ENCODE measurements at places on chromosomes 12 and 14.

DNA sequence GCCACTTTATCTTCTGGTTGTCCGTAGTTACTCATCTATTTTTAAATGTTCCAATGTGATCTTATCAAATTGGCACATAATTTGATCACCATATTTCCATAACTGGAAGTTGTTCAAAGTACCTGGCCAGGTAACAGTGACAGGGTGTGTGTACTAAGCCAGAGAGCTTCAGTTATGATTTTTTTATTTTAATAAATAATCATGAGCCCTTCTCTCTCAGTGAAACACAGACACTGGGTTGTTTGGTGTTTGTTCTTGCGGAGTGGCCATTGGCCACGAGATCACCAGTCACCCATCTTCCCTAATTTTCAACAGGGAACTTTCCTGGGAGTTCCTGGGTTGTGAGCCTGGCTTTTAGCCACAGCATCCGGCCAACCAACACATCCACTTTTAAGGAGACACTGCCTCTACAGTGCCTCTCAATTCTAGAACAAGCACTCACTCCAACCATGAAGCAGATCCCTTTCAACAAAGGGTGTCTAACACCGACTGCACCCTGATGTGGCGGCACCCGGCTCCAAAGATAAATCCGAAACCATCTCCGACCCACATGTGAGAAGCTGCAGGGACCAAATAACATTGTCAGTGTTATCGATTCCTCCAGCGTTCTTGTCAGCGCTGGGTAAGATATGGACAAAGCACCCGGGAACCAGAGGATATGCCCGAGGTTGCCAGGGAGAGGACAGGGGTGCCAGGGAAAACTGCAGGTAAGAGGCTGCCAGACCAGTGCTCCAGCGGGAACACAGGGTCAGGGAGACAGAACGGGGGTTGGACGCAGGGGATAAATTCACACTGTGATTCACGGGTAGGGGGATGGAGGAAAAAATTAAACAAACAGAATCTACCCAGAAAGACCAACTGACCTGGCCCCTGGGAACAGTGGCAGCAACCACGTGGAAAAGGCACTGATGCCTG lies 49.9 kb downstream of the FOXN3 start:
- no peak for DNase-seq

DNA sequence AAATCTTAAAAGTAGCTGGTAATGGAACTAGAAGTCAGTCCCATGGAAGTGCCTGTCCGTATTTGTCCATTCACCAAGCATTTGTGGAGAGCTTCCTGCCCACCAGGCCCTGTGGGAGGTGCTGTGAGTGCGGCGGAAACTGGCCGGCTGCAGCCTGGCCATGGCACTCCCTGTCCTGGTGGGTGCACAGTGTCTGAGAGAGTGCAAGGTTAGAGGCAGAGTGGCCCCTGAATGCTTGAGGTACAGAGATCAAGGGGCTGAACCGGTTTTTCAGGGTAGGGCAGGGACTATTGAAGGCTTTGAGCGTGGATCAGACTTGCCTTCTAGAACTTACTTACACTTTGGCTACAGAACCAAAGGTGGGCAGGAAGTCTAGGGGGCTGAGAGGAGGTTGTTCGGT lies 92.9 kb downstream of the ESR2 start:
- DNase-seq = no peak

DNA sequence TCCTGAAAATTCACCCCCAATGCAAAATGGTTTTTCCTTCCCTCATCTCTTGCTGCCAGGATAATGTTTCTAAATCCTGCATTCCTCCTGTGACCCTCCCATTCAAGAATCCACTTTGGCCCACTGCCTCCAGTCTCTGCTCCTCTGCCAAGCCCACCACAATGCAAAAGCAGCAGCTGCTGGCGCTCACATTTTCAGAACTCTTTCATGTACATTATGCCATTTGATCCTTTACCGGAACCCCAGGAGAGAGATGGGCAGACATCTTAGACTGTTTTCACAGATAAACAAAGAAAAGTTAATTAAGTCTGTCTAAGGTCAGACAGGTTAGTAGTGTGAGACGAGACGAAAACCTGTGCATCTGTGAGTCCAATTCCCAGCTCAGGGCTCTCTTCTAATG lies 12.9 kb downstream of the LRIG3 start:
- DNase-seq = peak; percentile 39

DNA sequence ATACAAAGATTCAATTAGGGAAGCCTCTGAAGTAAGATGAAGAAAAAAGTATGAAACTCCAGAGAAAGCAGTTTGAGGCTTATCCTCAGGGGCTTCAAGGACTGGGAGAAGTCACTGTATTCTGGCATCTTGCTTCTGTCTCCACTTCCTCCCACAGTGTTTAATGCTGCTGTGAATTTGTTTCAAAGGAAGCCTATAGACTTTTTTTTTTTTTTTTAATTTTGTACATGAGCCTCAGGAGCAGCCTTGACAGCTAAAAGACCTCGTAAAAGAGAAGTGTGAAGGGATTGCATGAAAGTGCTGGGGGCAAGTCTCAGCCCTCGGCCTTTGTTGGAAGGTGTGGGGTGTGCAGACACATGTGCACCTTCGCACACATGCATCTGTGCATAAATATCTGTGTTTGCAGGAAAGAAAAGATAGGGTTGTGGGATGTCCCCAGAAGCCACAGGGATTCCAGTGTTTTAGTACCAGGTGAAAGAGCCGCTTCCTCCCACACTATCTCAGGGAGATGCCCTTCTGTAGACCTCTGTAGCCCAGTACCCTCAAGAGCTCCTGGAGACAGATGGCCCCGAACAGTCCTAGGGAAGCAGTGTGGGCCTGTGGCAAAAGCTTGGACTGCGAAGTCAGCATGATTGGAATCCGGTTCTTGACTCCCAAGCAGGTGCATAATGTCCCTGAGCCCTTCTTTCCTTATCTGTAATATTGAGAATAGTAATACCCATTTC lies 193.5 kb upstream of the BCL2L14 start:
- no peak for DNase-seq

DNA sequence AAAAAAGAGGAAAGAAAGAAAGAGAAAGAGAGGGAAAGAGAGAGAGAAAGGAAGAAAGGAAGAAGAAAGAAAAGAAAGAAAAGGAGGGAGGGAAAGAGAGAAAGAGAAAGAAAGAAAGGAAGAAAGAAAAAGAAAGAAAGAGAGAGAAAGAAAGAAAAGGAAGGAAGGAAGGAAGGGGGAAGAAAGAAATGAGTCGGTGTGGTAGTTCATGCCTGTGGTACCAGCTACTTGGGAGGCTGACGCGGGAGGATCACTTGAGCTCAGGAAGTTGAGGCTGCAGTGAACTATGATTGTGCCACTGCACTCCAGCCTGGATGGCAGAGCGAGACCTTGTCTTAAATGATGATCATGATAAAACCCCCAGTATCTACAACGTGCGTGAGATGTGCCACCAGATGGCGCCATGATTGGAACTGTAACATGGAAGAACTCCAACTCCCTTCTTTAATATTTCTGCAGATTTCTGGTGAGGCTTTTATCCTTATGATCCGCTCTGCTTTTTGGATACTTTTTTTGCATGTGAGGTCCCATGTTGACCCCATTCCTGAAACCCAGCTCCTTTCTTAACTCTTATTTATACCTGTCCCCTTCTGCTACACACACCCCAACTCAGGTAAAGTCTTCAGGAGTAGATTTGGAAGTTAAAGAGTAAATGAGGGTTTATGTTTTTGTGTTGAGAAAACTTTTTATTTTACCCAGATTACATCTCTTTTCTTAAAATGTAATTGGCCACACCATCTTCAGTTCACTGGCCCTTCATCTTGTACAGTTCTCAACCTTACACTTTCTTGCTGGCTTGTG lies 25.6 kb downstream of the RNASE10 start:
- peak; percentile 61 for DNase-seq

DNA sequence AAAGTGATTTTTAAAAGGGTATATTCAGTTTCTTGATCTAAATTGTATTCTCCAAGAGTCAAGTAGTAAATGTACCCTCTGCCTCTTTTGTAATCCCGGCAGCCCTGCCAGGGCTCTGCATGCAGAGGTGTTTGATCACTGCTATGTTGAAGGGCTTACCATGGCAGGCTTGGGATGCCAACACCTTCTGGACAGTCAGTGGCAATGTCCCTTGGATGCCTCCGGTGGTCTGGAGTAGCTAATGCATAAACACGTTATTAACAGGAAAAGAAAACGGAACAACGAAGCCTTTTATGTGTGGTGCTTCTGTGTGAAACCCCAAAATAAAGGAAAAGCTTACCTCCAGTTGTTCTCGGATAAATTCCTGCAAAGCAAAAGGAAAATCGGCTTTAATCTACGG lies 19.9 kb downstream of the EIF2B2 start:
- DNase-seq = peak; percentile 9

DNA sequence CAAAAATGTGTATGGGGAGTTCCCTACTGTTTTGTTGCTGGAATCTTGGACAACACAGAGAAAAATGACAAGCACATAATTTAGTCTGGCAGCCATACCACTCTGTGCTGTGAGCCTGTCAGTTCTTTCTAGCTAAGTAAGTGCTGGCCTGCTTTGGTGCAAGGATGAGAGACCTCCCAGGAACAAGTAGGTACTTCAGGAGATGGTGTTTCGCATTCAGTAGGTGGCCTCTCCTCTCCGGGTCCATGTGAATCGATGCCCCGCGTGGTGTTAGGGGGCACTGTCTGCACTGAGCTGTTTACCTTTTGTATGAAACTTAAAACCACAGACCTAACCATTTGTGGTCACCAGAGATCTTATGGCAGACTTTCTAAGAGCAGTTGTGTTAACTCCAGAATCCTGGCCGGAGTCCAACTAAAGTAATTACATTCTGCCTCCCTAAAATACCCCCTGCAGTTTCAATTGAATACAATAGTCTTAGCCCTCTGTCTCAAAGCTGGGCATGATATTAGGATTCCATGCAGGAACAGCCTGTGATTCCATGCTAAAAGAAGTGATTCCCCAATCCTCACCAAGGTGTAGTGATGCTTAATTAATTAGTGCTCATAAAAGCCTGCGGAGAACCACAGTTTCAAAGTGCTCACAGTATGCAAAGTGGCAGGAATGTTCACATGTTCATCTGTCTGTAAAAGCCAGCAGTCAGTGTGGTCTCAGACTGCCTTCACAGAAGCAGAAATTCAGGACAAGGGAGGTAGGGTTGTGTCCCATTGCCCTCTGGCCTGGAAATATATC lies 64.2 kb downstream of the LLPH start:
- peak; percentile 90 for DNase-seq

DNA sequence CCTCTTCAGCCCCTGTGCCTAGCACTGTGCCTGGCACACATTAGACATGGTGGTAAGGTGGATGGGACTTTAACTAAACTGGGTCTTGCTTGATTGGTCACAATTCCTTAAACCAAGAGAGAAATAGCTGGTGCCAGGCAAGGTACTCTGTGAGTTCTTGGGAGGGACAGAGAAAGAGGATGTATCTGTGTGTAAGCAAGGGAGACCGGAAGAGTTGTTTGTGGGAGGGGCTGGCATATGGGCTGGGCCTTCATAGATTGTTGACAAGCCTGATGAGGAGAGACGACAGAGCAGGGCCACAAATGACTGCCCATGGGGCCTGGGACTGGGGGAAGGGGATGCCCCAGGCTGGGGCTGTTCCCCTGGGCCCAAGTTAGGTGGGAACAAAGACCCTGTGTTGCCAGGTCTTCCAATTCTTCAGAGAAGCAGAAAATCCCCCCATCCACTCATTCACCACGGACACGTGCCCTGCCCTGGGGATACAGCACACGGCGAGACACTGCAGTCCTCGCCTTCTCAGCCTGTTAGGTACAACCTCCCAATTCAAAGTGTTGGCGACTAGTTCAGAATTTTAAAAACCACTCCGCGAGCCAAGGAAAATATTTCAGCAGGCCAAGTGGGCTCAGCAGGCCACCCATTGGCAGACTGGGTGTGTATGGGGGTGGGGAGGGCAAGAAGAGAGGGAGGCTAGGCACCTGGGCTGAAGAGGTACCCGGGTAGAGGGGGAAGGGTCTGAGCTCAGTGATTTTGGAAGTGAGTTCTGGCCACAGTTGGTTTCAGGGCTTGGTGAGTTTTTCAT lies 11.4 kb upstream of the CYP46A1 start:
- DNase-seq = no peak

DNA sequence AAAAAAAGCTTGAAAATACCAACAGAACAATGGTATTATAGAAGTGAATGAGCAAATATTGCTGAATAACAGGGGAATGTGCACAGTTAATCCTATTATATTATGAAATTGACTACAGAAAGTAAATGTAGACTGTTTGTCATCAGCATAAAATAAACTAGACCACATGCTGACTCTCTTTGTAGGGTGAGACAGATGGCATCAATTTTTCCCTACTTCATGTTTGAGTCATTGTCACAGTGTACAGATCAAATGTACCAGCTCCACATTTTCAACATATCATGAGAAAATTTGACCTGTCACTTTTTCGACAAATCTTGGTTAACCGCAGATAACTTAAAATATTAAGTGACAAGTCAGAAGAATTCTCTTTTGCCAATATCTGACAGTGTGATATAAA lies 421.0 kb downstream of the RPL10L start:
- DNase-seq = no peak

- no peak for DNase-seq
Measured at GRCh38 chr12:59030415-59030814, 110.1 kb upstream of the LRIG3 start.

GRCh38 chr14:100234511-100234910 lies 4.4 kb upstream of the YY1 start:
- no peak for DNase-seq

DNA sequence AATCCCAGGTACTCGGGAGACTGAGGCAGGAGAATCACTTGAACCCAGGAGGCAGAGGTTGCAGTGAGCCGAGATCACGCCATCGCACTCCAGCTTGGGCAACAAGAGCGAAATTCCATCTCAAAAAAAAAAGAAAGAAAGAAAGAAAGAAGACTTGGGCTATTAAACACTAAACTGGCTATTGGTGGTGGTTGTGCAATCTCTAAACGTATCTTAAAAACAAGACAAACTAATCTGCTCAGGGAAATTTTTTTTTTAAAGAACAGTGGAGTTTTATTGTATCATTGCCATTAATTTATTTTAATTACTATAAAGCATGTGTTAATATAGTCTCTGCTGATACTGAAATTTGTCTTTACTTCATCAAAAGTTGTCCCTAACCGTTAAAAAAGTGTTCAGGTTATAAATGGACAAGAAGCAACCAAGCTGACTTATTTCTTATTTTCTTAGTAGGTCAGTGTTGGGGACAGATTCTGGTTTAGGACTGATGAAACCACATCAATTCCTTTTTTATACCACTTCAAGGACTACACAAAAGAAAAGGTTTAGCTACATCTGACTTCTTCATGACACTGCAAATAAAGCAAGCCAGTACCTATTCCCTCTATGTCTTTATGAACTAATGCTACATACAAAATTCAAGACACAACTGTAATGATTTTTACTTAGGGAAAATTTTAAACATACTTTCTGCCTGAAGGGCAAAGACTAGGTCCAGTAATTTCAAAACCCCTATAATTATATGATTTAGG lies 68.7 kb upstream of the KRAS start:
- no peak for DNase-seq

DNA sequence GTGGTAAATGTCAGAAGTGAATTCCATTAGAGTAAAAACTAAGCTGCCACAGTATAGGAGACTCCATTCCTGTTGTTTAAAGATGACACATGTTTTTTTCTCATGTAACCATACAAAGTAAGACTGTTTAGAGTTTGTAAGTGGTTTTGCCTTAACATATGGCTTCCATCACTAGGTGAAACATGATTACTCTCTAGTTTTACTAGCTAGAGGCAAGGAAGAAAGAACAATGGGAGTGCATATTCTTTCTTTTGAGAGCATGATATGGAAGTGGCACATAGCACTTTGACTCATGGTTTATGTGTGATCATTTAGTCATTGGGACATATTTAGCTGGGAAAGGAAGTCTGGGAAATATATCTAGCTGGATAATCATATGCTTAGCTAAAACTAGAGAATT lies 7.7 kb downstream of the ATF7IP start:
- DNase-seq = peak; percentile 63

Data from fibroblast of skin of right biceps (primary cell).